ENCODE measurements at places on chromosomes 7 and 10. TPM values are rescaled to one million over a fixed set of nuclear protein-coding genes. Genes with fewer than 3 reads are reported as not detected.
A peak's percentile ranks its signal among the peaks of the same experiment; 100 is the strongest.

NUTM2E gene
- 0.63 TPM for total RNA-seq

CYP2W1 gene
- not detected for total RNA-seq

CDC14C gene
- total RNA-seq = not detected

GRB10 gene
- 97.5 TPM for total RNA-seq

STAM gene
- total RNA-seq = 35.6 TPM

COBL gene
- 26.3 TPM for total RNA-seq

FRMPD2 gene
- total RNA-seq = 1.5 TPM

TMEM184A gene
- total RNA-seq = 4.5 TPM

GRCh38 chr10:24231200-24231599 lies 22.3 kb downstream of the KIAA1217 start:
- peaks cover 10% of the 10 kb centered on the region for H3K4me1 ChIP-seq
- DNase-seq = no peak
- H3K27me3 ChIP-seq = no peaks in the 10 kb centered on the region
- H3K27ac ChIP-seq = no peak overlapping the region
- H3K4me3 ChIP-seq = no peak overlapping the region

GRCh38 chr7:139116999-139117398 lies 7.5 kb upstream of the ZC3HAV1 start:
- no peak for DNase-seq
- H3K4me3 ChIP-seq = no peak overlapping the region
- H3K36me3 ChIP-seq = no peaks in the 10 kb centered on the region

DNA sequence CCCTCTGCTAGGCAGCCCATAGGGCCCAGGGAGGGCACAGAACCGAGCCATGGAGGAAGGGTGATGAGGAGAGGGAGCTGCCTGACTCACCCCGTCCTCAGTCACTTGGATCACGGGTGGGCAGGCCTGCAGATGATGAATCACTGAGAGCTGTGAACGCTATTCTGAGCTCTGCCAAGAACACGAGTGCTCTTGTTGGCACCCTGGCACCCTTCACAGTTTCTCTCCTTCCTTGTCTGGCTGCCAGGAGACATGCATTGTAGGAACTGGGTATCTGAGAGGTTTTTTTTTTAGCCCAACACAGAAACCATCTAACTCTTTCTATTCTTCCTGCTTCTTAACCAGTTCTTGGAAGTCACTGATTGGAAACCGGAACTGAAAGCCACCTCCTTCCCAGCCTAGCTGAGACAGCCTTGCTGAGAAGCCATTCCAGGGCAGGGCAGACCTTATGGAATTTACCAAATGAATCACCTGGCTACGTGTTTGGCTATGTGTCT lies 82.1 kb downstream of the SLC37A3 start:
- H3K36me3 ChIP-seq = no peaks in the 10 kb centered on the region
- DNase-seq = no peak
- H3K4me1 ChIP-seq = no peaks in the 10 kb centered on the region

DNA sequence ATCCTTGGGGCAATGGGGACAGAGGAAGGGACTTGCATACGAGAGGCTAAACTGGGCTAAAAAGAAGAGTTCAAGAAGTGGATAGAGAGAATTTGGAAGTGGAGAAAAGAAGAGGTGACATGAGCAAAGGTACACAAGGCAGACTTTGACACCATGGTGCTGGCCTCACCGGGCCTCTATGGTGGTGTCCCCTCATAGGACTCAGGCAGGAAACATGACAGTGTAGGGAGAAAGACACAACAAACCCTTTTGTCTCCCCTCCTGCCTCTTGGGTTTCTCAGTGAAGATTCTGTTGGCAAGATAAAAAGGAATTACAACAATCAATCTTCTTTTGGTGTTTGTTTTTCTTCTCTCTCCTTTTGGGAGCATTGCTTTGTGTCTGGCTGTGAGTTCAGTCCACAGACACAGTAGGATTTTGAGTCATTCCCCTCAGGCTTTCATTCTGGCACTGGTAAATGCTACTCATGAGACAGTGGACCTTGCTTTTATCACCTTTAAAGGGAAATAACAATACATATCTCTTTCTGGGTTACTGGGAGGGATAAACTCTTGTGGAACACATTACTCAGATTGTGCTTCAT lies 827.7 kb downstream of the TNS3 start:
- no peak for DNase-seq
- no peaks in the 10 kb centered on the region for H3K36me3 ChIP-seq
- no peak overlapping the region for H3K27ac ChIP-seq

- no peak overlapping the region for H3K4me3 ChIP-seq
- no peak overlapping the region for H3K27ac ChIP-seq
- no peak for DNase-seq
- no peaks in the 10 kb centered on the region for H3K36me3 ChIP-seq
- H3K4me1 ChIP-seq = no peaks in the 10 kb centered on the region
Observed at GRCh38 chr10:109454691-109455090, 468.6 kb downstream of the XPNPEP1 start.

GRCh38 chr10:67612176-67612575 lies 83.8 kb downstream of the CTNNA3 start:
- no peak for DNase-seq
- no peaks in the 10 kb centered on the region for H3K4me1 ChIP-seq
- no peak overlapping the region for H3K27ac ChIP-seq
- no peaks in the 10 kb centered on the region for H3K27me3 ChIP-seq
- no peak overlapping the region for H3K4me3 ChIP-seq

GRCh38 chr7:87574630-87575029 lies 26.1 kb downstream of the ABCB1 start:
- H3K27me3 ChIP-seq = no peaks in the 10 kb centered on the region
- no peaks in the 10 kb centered on the region for H3K4me1 ChIP-seq
- no peak for DNase-seq
- H3K36me3 ChIP-seq = no peaks in the 10 kb centered on the region
- no peak overlapping the region for H3K4me3 ChIP-seq

GRCh38 chr10:112148331-112148730 lies 35.2 kb downstream of the GPAM start:
- H3K27me3 ChIP-seq = no peaks in the 10 kb centered on the region
- H3K36me3 ChIP-seq = peaks cover 27% of the 10 kb centered on the region
- H3K4me1 ChIP-seq = no peaks in the 10 kb centered on the region
- no peak overlapping the region for H3K4me3 ChIP-seq

- H3K27me3 ChIP-seq = no peaks in the 10 kb centered on the region
- no peaks in the 10 kb centered on the region for H3K36me3 ChIP-seq
- no peak overlapping the region for H3K27ac ChIP-seq
- no peak for DNase-seq
- peaks cover 12% of the 10 kb centered on the region for H3K4me1 ChIP-seq
- no peak overlapping the region for H3K4me3 ChIP-seq
Observed at GRCh38 chr7:36057323-36057722, 95.7 kb upstream of the EEPD1 start.

- DNase-seq = no peak
- H3K4me3 ChIP-seq = no peak overlapping the region
- no peaks in the 10 kb centered on the region for H3K27me3 ChIP-seq
- H3K27ac ChIP-seq = no peak overlapping the region
- H3K36me3 ChIP-seq = no peaks in the 10 kb centered on the region
Observed at GRCh38 chr7:132377703-132378584, 198.3 kb downstream of the PLXNA4 start.

GRCh38 chr10:125002423-125003145 lies 60.7 kb downstream of the ZRANB1 start:
- H3K27ac ChIP-seq = peak overlapping the region; percentile 98
- no peak overlapping the region for H3K4me3 ChIP-seq
- peaks cover 28% of the 10 kb centered on the region for H3K36me3 ChIP-seq
- H3K27me3 ChIP-seq = no peaks in the 10 kb centered on the region

GRCh38 chr7:132307465-132307864 lies 268.8 kb downstream of the PLXNA4 start:
- DNase-seq = peak; percentile 63
- no peak overlapping the region for H3K4me3 ChIP-seq
- H3K36me3 ChIP-seq = no peaks in the 10 kb centered on the region
- H3K27ac ChIP-seq = no peak overlapping the region
- no peaks in the 10 kb centered on the region for H3K27me3 ChIP-seq

DNA sequence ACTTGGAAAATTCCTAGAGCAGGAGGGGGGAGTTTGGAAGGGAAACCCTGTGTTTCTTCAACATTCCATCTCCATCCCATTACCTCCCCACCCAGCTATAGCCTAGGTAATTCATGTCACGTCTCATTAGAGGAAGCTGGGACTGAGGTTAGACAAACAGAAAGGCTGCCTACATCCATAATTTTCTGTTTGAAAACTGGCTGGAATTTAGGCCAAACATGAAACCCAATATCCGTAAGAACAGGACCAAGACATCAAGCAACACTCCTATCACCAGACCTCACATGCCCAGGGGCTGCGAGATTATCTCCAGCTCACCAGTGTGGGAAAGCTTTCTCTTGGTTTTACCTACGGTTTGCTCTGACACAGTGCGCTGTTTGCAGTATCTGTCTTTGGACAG lies 316.3 kb downstream of the FRMD4A start:
- no peaks in the 10 kb centered on the region for H3K4me1 ChIP-seq
- H3K27ac ChIP-seq = no peak overlapping the region
- no peak for DNase-seq
- no peaks in the 10 kb centered on the region for H3K36me3 ChIP-seq
- no peak overlapping the region for H3K4me3 ChIP-seq

DNA sequence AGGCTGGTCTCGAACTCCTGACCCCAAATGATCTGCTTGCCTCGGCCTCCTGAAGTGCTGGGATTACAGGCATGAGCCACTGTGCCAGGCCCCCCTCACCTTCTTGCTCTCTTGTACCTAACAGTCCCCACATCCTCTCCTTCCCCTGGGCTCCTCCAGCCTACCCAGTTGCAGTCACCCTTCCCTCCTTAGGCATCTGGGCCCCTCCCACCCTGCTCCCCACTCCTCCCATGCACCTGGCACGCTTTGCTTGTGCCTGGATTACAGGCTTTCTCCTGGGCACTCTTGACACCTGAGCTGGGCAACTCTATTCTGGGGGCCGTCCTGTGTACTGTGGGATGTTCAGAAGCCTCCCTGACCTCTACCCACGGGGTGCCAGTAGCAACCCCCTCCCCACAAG lies 3.0 kb downstream of the CLDN15 start:
- no peaks in the 10 kb centered on the region for H3K27me3 ChIP-seq
- peaks cover 6% of the 10 kb centered on the region for H3K4me1 ChIP-seq
- DNase-seq = no peak
- no peak overlapping the region for H3K27ac ChIP-seq
- H3K4me3 ChIP-seq = no peak overlapping the region
- H3K36me3 ChIP-seq = no peaks in the 10 kb centered on the region

GRCh38 chr10:69479240-69480067 lies 28.2 kb downstream of the TSPAN15 start:
- no peaks in the 10 kb centered on the region for H3K27me3 ChIP-seq
- DNase-seq = no peak
- no peak overlapping the region for H3K27ac ChIP-seq
- no peaks in the 10 kb centered on the region for H3K36me3 ChIP-seq

- no peaks in the 10 kb centered on the region for H3K36me3 ChIP-seq
- H3K4me3 ChIP-seq = no peak overlapping the region
- H3K27me3 ChIP-seq = no peaks in the 10 kb centered on the region
- DNase-seq = no peak
Observed at GRCh38 chr7:44911911-44912310, 26.6 kb upstream of the PURB start.

DNA sequence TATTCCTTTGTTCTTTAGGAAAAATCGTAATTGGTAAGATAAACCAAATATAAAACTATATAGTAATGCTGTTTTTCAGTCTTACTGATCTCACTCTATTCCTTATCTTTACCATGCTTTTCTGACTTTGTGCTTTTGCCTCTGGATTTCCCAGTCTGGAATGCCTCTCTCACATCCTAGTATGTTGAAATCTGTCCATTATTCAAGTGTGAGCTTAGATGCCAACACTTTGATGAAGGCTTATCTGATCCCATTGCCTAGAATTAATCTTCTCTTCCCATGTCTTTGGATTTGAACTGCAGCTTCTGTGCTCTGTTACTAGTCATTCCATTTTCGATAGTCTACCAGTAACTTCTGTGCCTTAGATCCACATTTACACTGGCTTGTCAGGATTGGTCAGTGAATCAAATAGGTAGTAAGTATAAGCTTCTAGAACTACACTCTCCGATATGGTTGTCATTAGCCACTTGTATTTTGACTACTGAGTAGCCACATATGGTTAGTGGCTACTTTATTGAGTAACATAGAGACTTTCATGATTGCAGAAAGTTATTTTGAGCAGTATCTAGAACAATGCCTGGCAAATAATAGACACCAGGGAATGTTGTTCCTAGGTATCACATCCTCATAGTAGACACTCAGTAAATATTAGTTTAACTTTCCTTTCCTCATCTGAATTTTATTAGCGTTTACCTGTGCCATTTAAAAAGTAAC lies 92.9 kb downstream of the BMPR1A start:
- DNase-seq = no peak
- H3K27ac ChIP-seq = no peak overlapping the region
- no peaks in the 10 kb centered on the region for H3K27me3 ChIP-seq
- H3K4me1 ChIP-seq = no peaks in the 10 kb centered on the region

GRCh38 chr10:46308666-46309450 lies 22.1 kb downstream of the ANTXRL start:
- no peak overlapping the region for H3K27ac ChIP-seq
- H3K36me3 ChIP-seq = no peaks in the 10 kb centered on the region

DNA sequence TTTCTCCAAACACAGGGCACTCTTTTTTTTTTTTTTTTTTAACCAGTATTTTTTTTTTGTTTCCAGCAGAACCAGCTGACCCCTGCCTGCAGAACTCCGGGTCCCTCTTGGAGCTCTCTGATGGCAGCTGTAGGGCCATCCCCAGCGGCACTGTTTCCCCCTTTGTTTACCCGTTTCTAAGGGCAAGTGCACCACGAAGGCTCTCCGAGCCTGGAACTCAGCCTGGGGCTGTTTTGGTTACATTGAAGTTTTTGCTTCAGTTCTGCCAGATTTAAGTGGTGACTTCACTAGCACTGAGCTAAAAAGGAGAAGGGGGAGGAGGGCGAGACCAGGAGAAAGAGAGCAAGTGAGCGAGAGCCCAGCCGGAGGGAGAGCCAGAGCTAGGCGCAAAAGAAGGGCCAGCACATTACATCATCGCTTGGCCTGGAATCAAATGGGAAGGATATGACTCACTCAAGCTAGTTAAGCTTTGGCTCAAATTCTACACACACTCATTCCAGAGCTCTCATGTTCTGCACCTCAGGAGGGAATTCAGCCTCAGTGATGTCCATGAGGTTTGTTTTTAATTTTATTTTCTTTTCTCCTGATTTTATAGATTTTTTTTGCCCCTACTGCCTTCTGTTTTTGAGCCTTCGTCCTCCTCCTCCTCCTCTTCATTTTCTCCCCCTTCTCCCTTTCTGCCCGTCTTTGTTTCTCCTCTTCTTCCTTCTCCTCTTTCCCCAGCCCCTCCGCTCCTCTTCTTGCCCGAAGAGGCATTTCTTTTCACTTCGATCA lies 272.3 kb downstream of the TRIL start:
- peaks cover 45% of the 10 kb centered on the region for H3K27me3 ChIP-seq
- peak overlapping the region; percentile 97 for H3K27ac ChIP-seq
- H3K4me1 ChIP-seq = peaks cover 3% of the 10 kb centered on the region
- peak overlapping the region; percentile 76 for H3K4me3 ChIP-seq
- no peaks in the 10 kb centered on the region for H3K36me3 ChIP-seq

DNA sequence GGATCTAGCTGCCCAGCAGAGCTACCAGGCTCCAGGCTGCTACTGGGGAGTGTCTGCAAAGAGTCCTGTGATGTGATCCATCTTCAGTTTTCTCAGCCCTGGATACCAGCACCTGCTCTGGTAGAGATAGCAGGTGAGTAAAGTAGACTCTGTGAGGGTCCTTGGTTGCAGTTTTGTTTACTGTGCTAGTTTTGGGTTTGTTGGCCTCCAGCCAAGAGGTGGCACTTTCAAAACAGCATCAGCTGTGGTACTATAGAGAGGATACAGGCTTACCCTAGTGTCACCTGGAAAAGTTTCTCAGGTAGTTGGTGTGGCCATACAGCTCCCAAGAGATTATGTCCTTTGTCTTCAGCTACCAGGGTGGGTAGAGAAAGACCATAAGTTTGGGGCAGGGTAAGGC lies 56.3 kb downstream of the MTERF1 start:
- no peak overlapping the region for H3K4me3 ChIP-seq
- DNase-seq = no peak
- no peak overlapping the region for H3K27ac ChIP-seq

Measured in endodermal cell (in vitro differentiated cells).